Activated CD8-positive, alpha-beta T cell treated with anti-CD3 and anti-CD28 coated beads, Interleukin-2, amount 10 ng/mL, durations not matched to agents 7 days and 5 days (primary cell): ENCODE measurements at places on chromosomes 6 and 20. TPM values are rescaled to one million over a fixed set of nuclear protein-coding genes. Genes with fewer than 3 reads are reported as not detected.

DNA sequence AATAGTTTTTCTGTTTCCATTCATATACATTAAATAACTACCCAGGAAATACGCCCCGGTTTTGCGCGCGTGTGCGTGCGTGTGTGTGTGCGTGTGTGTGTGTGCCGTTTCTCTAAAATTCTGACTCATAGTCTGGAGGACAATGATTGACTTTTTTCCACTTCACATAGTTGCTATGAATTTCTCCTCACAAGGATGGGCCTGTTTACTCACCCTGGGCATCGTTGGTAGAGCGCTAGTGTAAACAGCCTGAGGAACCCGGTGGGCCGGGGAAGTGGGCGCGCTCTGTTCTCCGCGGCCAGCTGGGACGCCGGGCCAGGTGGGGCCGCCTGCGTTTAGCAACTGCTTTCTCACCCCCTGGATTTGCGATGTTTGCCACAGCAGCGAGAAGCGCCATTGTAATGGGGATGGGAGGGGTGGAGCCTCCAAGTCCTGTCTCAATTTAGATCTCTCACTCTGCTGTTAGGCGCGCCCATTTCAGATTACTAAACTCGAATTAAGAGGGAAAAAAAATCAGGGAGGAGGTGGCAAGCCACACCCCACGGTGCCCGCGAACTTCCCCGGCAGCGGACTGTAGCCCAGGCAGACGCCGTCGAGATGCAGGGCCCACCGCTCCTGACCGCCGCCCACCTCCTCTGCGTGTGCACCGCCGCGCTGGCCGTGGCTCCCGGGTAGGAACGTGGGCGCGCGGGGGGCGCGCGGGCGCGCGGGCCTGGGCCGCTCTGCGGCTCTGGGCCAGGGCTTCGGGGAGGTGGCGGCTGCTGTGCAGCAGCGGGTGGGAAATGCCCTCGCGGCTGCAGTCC lies at the start of gene CD109:
Gene CD109 (plus strand): TSS at position 585 of the 803 bp plus-strand sequence. CDS start 13 bp downstream, at position 598.
- peak; percentile 68 for DNase-seq

GRCh38 chr6:158445426-158446085 lies 114.3 kb upstream of the TMEM181 start:
- DNase-seq, result no peak

- no peak for DNase-seq
Observed at GRCh38 chr6:158687506-158687905, 37.7 kb downstream of the SYTL3 start.

DNA sequence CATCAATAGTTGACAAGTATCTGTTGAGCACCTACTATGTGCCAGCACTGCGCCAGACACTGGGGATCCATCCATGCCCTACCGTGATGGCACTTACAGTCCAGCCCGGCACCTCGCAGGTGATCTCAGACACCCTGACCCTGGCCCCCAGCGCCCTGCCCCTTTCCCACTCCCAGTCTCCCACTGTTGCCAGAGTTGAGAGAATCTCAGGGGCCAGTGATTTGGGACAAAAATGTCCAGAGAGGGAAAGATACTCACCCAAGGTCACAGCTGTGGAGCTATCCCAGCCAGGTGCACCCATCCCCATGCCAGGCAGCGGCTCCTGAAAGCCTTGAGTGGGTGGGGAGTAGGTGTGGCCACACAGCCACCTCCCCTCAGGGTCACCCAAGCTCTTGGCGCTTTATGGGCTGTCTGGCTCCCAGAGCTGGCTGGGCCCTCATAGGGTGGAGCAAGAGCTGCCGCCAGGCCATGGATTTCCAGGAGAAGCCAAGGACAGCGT lies 3.3 kb downstream of the PI16 start:
- no peak for DNase-seq

GRCh38 chr6:84772428-84773132 lies 8.2 kb upstream of the TBX18 start:
- no peak for DNase-seq

HTR1B gene
- total RNA-seq, result not detected

SOBP gene
- total RNA-seq, result 1.2 TPM
